HTR-8/SVneo (cell line): ENCODE measurements at places on chromosomes 16 and 17.
A peak's percentile ranks its signal among the peaks of the same experiment; 100 is the strongest.

DNA sequence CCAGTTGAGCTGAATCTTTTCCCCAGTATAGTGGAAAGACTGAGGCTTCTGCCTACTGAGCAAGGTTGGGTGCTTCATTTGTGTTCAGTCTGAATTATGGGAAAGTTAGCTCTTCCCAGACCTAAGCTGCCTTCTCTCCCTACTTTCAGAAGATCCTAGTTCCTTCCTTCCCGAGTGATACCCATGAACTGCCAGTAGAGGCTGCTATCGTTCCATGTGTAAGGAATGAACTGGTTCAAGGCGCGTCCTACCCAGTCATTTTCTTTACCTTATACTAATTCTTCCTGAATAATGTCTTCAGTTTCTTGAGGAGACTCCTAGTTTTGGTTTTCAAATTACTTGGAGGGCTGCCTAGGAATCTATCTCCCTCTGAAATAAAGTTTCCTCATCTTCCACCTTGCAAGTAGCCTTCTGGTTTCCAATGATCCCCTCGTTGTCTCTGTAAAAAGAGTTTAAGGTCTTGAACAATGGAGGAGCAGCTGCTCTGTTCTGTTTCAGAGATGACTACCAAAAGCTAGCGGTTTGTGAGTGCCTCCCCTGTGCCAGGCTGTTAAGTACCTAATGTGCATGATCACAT lies 934 bp upstream of the AOC2 start:
- DNase-seq: peak; percentile 79

DNA sequence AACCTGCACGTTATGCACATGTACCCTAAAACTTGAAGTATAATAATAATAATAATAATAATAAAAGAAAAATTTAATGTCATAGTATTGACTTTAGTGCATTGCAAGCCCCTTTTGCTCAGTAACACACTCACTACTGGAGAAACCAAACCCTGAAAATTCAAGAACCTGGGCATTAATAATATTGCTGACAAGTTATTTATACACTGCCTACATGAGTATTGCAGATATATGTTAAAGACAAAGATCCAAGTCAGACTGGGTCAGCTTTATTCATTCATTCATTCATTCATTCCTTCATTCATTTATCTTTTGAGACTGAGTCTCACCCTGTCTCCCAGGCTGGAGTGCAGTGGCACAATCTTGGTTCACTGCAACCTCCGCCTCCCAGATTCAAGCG lies 1711.2 kb downstream of the TP53TG3F start:
- no peak for DNase-seq

DNA sequence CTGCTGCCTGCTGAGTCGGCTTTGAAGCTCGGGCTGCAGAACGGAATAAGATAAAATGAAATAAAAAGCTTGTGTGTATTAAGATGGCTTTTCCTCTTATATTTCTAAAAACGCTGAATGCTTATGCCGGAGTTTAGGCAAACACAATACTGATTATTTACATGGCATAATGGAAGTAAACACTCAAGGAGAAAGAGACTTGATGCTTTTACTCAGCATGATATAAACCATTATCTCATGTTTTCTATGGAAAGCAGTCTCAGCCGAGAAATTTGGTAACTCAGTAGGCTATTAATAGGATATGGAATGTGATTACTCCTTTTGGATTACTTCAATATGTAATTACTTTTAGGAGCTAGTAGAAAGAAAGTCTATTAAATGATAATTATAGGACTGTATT lies 153.3 kb downstream of the CDH11 start:
- no peak for DNase-seq

- DNase-seq: no peak
These were observed 311.7 kb downstream of the PMP22 start for GRCh38 chr17:14953405-14953804.

DNA sequence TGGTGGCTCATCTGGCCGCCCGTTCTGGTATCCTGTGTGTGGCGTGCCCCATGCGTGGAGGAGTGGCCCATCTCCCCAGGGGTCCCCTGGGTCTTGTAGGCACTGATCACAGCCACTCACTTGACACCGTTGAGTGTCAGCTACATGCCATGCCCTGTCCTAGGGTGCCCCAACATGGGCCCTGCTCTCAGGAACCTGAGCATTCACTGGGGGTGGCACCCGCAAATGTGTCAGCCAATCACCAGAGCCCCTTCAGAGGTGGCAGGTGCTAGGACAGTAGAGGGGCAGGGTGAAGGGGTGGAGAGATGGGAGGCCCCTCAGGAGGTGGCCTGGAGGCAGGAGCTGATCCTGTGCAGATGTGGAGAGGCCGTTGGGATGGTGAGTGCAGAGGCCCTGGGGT lies 27.8 kb downstream of the CMIP start:
- DNase-seq: no peak

- no peak for DNase-seq
These were observed 205.8 kb downstream of the CDH11 start for GRCh38 chr16:64916051-64916450.

- DNase-seq: no peak
These were observed 29.8 kb downstream of the PLD6 start for GRCh38 chr17:17176341-17176740.

DNA sequence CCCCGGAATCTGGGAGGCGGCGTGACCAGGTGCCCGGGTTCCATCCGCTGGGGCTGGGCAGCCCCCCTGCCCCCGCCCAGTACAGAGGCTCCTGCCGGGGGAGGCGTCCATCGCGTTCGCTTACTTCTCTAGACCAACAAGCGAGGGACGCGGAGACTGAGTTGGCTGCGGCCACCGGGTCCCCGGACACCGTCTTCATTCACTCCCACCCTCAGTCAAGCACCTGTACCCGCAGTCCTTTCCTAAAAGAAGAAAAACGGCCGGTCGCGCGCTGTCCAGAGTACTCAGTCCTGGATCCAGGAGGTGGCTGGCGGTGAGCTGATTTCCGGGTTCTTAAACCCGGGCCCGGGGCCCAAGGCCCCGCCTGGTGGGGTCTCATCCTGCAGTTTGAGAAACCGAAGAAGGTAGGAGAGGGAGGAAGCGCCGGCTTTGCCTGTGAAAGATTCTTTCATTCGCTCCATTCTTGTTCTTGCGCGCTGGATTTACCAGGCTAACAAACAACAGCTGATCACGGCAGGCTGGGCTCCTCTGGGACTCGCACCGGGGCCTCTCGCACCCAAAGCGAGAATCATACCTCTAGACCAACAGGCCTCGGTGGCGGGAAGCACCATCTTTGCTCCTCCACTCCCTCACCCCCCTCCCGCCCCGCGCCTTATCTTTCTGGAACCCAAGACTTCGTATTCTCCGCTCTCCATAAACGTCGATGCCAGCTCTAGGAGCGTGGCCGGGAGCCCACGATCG lies 17.4 kb upstream of the OR1F1 start:
- DNase-seq: no peak

GRCh38 chr17:31511195-31511578 lies 119.7 kb downstream of the RAB11FIP4 start:
- no peak for DNase-seq

- DNase-seq: no peak
These were observed 24.6 kb downstream of the HIGD1B start for GRCh38 chr17:44872131-44872768.

DNA sequence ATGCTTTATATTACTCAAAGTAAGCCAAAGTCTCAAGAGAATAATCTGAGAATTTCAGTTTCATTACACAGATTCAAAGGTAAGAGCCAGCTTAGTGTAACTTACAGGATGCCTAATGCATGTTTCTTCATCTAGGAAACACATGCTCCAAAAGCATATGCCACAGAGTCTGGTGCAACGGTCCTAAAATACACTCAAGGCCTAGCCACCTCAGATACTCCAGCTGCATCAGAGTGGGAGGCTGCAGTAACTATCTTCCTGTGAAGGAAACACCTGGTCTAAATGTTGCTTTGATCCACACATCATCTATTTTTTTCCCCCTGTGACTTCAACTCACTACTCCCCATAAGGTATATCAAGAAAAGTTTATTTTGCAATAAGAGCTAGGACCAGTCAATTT lies 51.6 kb upstream of the CORO6 start:
- no peak for DNase-seq

- DNase-seq: no peak
These were observed 13.6 kb downstream of the ZC3H7A start for GRCh38 chr16:11783319-11784037.

GRCh38 chr16:49755313-49755620 lies 100.6 kb downstream of the ZNF423 start:
- DNase-seq: no peak

DNA sequence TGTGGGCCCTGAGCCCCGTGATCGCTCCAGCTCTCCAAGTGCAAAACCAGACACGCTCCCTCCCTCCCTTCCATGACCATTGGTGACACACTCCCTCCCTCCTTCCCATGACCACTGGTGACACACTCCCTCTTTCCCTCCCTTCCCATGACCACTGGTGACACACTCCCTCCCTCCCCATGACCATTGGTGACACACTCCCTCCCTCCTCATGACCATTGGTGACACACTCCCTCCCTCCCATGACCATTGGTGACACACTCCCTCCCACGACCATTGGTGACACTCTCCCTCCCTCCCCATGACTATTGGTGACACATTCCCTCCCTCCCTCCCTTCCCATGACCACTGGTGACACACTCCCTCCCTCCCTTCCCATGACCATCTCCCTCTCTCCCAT lies 56.3 kb downstream of the LMF1 start:
- peak; percentile 39 for DNase-seq

DNA sequence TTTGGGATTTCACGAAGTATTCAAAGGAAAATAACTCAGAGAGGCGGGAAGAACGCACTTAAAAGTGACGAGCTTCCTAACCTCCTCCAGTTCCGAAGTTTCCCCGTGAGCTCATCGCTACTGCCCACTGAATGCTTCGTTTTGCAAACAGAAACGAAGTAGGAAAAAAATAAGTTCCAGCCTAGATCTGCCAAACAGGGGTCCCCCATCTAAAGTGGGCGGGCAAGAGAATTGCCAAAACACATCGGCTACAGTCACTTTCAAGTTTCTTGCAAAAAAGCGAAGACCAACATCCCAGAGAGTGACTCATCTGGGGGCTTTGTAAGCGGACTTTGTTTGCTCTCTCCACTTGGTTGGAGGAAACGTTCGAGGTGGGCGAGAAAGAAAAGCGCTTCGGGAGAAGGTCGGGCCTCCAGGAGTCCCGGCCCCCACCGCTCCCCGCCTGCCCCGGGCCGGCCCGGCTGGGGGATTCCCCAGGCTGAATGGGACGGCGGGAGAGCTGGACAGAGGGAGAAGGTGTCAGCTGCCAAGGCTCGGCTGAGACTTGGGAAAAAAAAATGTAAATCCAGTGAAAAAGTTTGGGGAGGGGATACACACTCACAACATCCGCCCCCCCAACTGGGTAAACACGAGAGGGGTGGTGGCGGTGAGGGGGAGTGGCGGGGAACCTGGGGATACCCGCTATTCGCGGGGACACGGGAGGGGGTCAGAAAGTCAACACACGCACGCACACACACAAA lies 1.0 kb downstream of the VEZF1 start:
- peak; percentile 43 for DNase-seq

DNA sequence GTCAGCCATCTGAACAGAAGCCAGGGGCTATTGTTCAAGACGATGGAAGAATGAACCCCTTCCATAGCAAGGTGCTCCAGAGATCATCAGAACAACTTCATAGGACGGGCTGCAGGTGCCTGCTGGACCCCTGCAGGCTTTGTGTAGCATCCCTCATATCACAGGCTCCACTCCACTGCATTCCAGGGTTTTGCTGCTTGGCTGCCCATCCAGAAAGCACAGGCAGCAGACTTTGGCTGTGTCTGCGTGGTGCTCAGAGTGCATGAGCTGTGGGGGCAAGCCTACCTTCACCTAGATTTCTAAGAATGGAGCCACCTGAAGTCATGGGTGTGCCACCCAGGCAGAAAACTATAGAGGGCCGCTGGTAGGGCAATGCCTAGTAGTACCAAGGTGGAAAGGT lies 93.9 kb upstream of the NLRP1 start:
- DNase-seq: no peak

DNA sequence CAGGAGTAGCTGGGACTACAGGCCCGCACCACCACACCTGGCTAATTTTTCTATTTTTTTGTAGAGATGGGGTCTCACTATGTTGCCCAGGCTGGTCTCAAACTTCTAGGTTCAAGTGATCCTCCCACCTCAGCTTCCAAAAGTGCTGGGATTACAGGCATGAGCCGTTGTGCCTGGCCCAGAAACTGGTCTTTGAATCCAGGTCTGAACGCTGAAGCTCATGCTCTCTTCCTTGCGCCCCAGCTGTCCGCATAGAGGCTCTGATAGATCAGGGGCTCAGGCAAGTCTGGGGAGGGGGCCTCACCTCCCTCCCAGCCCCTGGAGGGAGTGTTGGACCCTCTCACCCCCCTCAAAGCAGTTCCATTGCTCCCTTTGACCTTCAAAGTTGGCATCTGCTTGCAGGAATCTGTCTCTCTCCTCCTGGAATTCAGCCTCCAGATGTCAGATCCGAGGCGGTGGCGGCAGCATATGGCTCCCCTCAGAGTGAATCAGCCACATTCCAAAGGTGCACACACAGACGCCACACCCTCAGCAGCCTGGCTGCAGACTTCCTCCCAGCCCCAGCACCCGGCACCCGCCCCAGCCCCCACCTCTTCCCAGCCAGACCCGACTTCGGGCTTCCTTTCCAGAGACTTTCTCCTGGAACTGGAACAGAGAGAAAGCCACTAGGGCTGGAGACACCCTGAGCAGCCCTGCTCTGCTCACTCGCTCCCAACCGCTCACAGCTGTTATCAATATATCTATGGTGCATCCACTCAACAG lies 16.9 kb upstream of the GLIS2 start:
- DNase-seq: peak; percentile 95

DNA sequence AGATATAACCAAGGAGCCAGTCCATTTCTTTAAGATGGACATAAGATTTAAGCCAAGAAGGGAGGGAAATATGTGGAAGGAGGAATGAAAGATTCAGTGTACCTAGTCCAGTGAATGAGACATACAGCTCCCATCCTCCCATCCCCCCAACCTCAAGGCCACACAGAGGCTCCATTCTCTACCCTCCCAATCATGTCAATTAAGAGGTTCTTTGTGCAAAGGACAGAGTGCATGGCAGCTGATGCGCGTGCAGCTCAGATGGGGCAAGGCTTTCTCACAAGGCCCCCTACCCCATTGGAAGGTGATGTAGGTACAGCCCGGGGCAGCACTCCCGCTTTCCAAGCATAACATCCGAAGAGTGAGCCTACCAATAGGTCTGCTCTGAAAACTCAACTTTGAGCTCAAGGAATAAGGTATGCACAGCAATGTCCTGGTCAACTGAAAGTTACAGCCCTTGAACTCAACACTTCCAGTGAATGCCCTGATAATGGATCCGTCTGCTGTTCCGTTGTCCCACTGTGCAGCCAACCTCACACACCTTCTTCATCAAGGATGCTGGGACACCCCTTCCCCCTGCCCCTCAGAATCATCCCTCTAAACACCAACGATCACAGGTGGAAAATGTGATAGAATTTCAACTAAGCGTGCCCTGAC lies 458.1 kb downstream of the SOX9 start:
- DNase-seq: no peak

DNA sequence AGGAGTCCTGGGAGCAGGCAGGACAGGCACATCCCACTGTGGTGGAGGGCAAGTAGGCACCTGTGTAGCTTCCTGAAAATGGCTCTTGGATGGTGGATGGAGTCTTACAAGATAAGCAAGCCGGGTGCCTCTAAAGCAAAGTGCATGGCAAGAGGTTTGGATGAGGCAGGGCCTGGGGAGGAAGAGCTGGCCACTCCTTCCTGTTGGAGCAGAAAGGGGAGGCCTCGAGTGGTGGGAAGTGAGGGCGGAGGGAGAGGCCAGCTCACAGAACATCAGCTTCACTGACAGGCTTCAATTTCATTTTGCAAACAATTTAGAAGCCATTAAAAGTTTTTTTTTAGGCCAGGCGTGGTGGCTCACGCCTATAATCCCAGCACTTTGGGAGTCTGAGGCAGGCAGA lies 31.0 kb downstream of the CD300A start:
- DNase-seq: no peak
